ENCODE measurements at places on chromosomes 2 and 18. TPM values are rescaled to one million over a fixed set of nuclear protein-coding genes. Genes with fewer than 3 reads are reported as not detected.

DNA sequence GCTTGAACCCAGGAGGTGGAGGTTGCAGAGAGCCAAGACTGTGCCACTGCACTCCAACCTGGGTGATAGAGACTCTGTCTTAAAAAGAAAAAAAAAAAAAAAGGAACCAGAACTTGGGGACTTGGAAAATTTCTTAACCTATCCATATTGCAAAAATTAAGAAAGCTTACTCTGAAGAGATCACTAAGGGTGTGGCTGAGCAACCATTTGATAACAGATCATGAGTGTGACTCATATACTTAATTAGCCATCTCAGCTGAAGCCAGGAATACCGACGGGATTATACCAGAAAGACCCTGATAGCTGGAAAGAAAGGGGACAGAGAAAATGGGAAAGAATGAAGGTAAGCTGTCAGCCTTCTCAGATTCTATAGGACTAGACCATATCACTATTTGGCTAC lies 7.1 kb upstream of the ADD2 start:
- no peak for DNase-seq

DNA sequence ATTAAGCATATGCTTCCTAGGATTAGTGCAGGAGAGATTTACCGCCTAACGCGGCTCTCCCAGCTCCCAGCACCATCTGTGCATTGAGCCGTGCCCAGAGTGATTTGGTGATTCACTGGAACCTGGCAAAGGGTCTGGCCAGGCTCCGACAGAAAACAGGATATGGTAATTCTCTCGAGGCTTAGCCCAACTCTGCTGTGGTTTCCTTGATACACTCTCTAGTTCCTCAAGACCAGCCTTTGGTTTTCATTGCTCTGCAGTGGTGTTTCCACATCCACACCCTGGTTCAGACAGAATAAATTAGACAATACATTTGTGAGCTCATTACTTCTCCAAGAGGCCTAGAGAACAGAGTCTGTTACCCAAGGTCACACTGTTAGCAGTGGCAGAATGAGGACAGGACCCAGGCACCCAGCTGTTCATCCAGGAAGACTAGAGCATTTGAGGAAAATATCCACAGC lies 23.0 kb upstream of the SMAD2 start:
- no peak for DNase-seq

- no peak for DNase-seq
These were observed 432.4 kb upstream of the MYT1L start for GRCh38 chr2:2763351-2764000.

Gene MAP2
- 21.9 TPM for polyA plus RNA-seq

- no peak for DNase-seq
These were observed 94.4 kb upstream of the RBBP8 start for GRCh38 chr18:22838639-22839277.

- no peak for DNase-seq
These were observed 7.9 kb upstream of the ERMN start for GRCh38 chr2:157333304-157334047.

GRCh38 chr18:80251700-80252099 lies 4.4 kb upstream of the PARD6G start:
- DNase-seq: no peak

Data from left renal pelvis (tissue), 4 donors.